ENCODE measurements at places on chromosomes 4 and X. TPM values are rescaled to one million over a fixed set of nuclear protein-coding genes. Genes with fewer than 3 reads are reported as not detected.

DNA sequence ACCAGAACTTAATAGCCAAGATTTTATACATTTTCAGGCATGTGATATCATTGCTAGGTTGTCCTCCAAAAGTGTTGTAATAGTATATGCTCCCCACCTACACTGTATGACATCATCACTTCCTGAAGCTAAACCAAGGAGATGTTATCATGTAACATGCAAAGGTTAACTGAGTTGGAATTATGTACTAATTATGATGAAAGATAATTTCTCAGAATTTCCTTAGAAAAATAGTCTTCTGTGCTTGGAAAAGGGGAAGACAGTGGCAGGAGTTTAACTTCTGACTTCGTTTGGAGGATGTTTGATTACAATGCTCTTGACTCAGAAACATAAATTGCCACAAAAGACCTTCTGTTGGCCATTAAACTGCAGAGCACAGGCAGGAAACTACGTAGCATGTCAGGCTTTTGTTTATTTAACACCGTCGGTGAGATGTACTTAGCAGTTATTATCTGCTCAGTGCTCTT, 83.6 kb upstream of the GUCY1A1 start:
- DNase-seq, result no peak

DNA sequence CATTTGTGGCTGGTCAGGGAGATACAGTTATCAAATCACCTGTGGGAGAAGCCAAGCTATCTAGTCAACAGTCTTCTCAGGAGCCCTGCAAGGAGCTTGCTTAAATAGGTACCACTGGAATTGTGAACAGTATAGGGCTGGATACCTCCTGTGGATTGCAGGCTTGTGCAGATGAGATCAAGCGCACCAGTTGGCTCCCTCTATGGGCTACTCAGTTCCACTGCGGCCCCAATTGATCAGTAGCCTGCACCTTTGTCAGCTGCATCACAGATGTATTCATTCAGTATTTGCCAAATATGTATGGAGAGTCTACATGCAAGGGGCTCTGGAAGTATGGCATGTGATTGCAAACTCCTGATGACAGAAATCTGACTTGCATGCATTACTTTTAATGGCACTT, 28.6 kb downstream of the TEX13A start:
- DNase-seq, result no peak

GRCh38 chr4:26729547-26729946, 131.1 kb upstream of the STIM2 start:
- DNase-seq, result no peak

DNA sequence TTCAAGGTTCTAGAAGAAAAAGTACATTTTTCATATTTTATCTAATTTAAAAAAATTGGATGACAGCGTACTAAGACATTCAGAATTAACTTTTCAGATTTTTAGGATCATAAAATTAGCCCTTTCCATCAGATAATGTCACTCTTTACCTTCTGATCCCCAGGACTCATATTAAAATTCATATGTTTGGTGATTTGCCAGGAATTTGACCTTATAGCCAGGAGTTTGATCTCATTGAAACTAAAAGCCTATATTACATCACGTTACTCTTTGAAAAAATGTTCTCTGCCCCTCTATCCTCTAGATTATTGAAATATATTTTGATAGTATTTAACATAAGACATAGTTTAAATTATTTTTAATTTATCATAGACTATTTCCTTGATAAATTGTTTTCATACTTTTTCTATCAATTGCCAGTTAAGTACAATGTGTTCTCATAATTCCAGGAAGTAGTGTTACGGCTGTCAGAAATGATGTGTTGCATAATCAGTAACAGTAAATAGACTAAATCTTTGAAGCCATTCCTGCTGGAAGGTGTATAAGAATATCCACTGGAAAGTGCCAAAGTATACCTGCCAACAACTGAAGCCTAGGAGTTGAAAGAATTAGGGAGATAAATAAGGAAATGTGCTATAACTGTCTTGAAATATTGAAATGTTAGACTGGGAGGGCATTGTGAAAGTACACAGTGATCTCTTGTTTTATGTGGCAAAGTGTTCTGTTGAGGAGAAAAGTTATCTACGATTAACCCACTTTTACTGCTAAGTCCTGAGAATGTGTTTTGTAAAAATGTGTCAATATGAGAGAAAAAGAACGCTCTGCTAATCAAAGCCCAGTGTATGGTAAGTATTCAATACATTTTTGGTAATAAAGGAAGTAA, 32.9 kb upstream of the PDGFC start:
- no peak for DNase-seq

DNA sequence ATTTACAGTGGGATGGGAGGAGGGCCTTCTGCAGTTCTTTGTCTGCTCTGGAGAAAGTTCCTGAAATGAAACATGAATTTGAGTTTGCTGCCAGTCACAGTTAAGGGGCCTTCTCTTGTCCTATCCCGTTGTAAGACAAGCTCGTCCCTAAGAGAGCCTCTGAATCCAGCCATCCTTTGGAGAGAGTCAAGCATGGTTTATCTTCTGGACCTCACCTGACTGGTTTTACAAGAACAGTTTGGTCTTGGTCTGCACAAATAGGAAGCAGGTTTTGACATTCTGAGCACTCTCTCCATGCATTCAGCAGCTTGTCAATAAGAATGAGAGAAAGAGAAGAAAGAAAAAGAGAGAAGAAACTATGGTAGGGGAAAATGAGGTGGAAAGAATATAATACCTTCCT, 20.4 kb upstream of the TENM3 start:
- no peak for DNase-seq

GRCh38 chr4:184845367-184846021, 19.7 kb upstream of the ACSL1 start:
- no peak for DNase-seq

The RBM46 gene
- 0.29 TPM for total RNA-seq

The GLRB gene
- 10.7 TPM for total RNA-seq

The DIAPH2 gene
- 66.4 TPM for total RNA-seq

All from breast epithelium (tissue), 4 donors.